ENCODE measurements at places on chromosomes 2 and 18.
A peak's percentile ranks its signal among the peaks of the same experiment; 100 is the strongest.

GRCh38 chr18:43046322-43046721, 69.2 kb downstream of the RIT2 start:
- DNase-seq, result no peak

GRCh38 chr2:72822794-72823193, 3.0 kb downstream of the EXOC6B start:
- DNase-seq, result no peak

GRCh38 chr2:155178921-155179320, 480.4 kb downstream of the KCNJ3 start:
- no peak for DNase-seq

DNA sequence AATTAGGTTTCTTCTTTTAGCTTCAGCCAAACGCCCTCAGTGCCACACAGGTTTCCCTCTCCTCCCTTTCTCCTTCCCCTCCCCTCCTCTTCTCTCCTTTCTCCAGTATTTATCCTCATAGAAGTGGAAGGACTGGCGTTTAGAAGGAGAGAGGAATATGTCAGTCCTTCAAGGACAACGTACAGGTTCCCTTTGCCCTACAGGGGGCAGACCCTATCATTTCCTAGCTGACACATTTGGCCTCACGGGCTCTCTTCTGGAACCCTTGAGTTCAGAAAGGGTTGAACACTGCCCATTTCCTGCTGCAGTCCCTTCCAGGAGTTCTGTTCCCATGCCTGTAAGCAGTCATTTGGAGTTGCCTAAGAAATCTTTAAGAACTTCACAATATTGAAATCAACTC, 46.1 kb downstream of the CDCA7 start:
- DNase-seq, result peak; percentile 85

DNA sequence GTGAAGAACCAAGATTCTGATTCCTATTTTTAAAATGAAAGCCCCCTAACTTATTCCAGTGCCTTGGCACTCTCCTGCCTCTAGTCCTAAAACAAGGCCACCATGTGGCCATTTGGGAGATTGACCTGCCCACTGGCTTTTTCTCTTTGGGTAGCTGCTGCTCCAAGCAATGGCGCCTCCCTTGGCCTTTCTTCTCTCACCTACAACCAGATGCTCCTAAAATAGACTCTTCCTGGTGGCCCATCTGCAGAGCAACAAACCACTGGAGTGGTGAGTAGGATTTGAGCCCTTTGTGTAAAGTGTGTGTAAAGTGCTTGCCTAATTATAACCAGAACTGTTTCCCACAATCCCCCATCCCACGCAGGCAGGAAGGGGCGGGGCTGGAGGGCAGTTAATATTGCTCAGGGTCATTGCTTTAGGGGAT, 114.2 kb downstream of the FHOD3 start:
- DNase-seq, result no peak
